ENCODE measurements at places on chromosomes 11 and 22.

DNA sequence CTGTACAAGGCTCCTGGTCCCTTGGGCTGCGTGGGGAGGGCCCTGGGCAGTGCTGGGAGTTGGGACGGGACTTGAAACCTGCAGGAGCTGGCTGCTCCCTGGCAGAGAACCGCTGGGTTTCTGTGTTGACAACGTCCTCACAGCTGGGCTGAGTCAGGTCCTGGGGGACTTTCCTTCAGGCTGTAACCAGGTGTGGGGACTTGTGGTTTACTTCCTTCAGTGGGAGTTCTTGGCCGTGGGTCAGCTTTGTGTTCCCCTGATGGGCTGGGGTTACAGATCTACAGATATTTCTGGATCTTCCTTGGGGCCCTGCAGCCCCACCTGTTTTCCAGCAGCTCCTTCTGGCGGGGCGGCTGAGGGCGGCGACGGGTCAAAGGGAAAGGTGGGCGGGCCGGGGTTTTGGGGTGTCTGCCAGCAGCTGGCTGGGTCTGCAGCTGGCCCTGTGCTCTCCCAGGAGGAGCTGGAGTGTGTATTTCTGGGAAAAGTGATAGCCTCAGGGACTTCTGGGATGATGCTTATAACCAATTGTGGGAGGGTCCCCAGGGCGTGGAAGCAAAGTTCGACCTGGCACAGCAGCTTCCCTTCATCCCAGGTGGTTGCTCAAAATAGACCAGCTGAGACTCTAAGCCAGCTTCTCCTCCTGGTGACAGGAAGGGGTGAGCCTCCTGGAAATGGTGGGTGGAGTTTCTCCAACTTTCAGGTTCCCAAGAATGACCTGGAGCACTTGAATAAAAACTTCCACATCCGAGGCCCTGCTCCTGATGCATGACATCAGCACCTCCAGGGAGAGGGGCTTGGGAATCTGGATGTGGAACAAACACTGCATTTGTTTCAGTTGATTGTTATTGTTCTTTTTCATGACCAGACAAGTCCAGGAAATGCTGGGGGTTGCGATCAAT, 19.1 kb downstream of the ST14 start:
- DNase-seq, result no peak

- DNase-seq, result no peak
Observed at GRCh38 chr11:116335891-116336290, 436.9 kb downstream of the BUD13 start.

DNA sequence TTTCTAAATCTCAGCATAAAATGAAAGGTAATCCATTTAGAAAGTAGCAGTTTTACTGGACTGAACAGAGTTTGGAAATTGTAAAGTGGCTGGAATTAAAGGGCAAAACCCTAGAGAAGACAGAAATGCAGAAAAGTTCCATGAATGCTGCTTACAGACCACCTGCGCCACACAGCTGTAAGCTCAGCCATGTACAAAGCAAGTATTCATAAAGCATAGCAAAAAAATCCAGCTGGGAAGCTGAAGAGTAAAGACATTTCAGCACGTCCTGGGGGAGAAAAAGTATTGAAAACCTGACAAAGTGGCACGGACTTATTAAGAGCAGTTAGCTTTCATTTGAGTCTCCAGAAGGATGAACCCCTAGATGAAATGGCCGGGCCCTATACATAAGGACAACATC, 220.1 kb upstream of the CNTN5 start:
- DNase-seq, result no peak

DNA sequence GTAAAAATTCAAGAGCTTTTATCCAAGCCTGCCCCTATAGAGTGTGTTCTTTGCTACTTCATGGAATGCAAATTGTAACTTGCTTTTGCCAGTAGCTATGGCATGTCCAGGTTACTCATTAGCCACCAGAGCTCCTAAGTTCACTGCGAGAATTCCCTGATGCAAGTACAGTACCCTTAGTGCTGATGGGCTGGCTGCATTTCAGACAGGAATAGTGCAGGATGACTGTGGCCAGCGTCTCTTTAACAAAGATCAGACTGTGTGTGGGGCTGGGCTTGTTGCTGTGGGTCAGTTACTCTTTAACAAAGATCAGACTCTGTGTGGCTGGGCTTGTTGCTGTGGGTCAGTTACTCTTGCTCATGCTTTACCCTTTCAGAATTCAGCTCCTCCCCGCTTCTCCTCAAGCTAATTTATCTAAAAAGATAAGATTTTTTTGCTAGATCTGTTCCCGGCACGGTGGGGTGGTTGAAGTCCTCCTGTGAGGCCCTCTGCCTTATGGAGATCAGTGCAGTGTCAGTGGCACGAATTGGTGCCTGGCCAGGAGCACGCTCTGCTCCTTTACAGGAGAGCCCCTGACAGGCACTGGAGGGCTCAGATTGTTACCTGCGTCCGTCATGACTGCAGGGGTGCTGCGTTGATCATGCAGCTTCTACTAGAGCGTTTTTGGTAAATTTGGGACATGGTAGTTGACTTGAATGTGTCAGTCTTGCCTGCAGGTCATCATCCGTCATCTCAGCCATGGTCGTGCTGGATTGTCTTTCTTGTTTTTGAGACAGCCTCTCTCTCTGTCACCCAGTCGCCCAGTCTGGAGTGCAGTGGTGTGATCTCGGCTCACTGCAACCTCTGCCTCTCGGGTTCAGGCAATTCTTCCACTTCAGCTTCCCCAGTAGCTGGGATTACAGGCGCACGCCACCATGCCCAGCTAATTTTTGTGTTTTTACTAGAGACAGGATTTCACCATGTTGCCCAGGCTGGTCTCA, 27.0 kb downstream of the AP2A2 start:
- no peak for DNase-seq

DNA sequence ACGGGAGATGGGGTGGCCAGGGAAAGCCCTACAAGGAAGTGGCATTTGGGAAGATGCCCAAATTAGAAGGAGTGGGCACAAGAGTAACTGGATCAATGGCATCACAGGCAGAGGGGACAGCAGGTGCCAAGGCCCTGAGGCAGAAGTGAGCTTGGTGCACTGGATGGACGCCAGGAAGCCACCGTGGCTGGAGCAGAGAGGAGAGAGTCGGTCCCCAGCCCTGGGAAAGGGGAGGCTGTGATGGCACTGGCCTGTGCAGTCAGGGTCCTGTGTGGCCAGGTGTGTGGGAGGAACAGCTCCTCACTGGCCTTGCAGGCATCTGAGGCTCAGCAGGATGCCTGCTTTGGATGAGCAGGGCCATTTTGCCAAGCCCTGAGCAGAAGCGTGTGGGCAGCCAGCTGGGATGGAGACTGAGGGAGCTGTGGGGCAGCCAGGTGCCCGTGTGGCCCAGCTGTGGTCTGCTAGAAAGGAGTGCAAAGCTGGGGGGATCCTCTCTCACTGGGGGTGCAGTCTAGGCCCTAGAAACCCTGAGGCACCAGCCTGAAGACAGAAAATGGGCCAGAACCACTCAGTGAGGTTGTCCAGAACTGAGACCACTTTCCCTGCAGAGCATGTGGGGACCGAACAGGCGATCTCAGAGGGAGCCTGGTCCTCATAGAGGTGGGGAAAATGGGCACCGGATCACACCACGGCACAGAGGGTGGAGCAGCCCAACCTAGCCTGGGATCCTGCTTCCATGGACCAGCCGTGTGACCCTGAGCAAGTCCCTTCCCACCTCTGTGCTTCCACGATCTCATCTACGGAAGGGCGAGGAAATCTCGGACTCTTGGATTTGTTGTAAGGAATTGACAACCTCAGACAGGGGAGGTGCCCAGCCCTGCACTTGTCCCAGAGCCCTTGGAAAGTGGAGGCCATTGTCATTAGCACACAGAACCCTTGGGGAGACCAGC, 78.6 kb upstream of the RTL6 start:
- no peak for DNase-seq

DNA sequence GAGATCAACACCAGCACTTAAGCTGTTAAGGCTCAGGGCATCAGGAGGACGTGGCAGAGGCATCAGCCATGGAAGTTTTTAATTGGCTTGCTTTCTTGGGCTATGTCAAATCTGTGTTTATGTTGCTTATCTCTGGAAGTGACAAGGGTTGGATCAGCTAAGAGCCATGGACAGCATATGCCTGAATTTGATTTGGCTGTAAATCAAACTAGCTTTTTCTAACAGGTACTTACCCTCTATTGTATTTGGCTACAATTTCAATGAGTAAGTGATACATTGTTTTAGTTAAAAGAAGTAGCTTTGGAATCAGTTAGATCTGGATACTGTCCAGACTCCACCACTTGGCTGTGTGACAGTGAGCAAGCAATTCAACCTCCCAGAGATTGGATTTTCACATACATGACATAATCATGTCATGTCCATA, 936.6 kb downstream of the OPCML start:
- DNase-seq, result no peak

- DNase-seq, result no peak
Observed at GRCh38 chr11:125393331-125393730, 102.7 kb downstream of the FEZ1 start.

DNA sequence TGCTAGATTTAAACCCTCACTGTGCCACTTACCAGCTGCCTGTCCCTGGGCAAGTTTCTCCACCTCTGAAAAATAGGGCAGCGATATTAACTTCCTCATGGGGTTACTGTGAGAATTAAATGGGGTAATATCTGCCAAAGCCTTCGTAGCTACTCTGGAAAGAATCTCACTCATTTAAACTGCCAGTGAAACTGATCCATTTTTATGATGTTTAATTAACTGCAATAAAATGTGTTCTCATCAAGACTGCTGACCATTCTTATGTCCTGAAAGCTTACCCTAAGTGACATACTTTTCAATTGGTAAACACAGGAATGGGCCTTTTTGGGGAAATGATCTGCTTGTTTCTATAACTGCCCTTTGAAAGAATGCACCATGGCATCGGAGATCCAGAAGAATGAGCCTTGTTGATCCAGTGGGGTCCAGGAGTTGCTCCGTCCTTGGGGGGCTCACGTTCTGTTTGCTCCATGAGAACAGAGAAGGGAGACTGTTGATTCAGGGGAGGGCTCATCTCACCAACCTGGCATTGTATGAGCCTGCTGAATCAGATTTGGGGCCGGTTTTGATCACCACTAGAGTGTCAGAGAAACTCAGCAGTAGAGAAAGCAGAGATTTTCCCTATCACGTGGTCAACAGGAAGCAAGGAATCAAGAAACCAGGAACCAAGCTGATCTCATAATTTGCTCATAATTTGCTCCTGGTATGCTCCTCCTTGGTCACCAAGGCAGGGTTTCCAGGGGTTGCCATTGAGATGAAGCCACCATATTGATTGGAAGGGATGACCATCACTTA, 7.0 kb upstream of the CCDC86 start:
- DNase-seq, result no peak

DNA sequence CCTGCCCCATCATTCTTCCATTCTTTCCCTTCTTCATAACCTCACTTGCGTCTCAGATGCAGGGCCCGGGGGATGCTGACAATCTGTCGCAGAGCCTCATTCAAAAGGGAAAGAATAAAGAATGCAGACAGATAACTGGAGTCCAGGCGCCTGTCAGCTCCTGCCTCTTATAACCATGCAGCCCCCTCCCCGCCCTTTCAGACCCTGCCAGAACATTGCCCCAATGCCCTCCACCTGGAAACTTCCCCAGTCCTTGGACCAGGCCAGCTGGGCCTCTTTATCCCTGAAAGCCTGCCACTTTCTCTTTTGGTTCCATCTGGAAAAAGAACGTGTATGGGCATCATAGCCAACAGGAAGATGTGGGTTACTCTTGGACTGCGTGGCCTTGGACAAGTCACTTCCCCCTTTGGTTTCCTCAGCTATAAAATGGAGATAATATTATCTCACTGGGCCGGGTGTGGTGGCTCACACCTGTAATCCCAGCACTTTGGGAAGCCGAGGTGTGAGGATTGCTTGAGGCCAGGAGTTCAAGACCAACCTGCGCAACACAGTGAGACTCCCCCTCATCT, 2.1 kb upstream of the TCF20 start:
- no peak for DNase-seq

DNA sequence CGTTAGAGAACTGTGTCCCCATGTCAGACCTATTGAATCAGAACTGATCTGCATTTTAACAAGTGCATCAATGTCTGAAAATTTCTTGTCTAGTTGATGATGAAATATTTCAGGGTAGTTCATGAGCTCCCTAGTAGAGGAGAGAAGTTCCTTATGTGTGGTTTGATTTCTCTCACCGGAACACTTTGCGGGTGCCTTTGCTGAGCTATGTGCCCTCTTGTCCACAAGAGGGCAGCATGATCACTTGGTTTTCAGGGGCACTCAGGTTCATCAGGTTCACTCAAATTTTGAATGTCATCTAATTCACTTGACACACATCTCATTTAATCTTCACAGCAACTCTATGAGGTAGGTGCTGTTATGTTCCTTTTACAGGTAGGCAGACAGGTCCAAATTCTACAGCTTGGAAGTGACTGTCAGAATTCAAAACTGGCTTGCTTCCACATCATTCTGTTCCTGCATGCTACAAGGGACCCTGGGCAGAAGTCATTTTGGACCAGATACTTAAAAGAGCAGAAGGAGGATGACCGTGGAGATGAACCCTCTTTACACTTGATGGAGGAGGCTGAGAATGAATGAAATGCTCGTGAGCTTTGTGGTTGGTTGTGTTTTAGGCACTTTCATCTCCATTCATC, 55.6 kb downstream of the P4HA3 start:
- DNase-seq, result peak; percentile 56

DNA sequence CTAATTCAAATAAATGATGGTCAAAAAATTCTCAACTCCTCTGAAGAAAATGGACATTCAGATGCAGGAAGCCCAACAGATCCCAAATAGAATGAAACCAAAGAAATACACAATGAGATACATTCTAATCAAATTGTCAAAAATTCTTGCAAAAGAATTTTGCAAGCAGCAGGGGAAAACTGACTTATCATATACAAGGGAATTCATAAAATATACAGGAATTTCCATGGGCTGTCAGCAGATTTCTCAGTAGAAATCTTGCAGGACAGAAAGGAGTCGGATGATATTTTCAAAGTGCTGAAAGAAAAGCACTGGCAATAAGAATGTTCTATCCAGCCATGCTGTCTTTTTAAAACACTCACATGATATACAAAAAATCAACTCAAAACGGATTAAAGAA, 194.6 kb upstream of the ZC3H12C start:
- DNase-seq, result no peak

GRCh38 chr11:134328433-134328832, 3.4 kb upstream of the GLB1L2 start:
- no peak for DNase-seq

DNA sequence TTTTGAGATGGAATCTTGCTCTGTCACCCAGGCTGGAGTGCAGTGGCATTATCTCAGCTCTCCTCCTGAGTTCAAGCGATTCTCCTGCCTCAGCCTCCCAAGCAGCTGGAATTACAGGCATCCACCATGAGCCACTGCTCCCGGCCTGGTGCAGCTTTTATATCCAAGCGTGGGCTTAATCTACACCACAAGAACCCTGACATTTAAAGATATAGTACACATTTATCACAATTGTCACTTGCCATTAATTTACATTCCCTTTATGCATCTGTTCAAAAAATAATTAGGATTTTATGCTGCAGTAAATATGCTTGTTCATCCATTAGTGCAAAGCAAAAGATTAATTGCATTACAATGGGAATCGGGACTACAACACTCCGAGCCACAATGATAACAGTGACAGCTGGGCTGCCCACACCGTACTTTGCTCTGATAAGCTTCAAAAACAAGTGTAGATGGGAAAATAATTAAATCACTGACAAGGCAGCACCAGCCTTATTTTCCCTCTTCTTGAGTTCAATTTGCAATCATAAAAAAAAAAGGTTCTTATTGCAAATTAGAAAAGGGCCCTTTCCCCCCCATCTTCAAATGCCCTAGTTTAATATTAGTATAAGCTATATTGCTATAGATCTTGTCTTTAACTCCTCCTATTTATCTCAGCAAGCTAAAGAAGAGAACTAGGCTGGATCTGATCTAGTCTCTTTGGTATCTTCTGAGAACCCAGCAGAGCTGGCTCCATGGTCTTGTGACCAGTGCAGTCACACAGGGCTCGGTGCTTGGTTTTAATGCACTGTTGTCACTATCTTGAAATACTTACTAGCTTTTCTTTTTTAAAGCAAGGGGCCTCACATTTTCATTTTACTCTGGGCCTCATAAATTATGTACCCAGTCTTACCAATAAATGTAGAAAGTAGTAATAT, 206.2 kb upstream of the LRRC4C start:
- no peak for DNase-seq
